ENCODE measurements at places on chromosomes 7 and 10.
A peak's percentile ranks its signal among the peaks of the same experiment; 100 is the strongest.

- DNase-seq, result no peak
Measured at GRCh38 chr10:72263613-72264241, 10.0 kb upstream of the DDIT4 start.

DNA sequence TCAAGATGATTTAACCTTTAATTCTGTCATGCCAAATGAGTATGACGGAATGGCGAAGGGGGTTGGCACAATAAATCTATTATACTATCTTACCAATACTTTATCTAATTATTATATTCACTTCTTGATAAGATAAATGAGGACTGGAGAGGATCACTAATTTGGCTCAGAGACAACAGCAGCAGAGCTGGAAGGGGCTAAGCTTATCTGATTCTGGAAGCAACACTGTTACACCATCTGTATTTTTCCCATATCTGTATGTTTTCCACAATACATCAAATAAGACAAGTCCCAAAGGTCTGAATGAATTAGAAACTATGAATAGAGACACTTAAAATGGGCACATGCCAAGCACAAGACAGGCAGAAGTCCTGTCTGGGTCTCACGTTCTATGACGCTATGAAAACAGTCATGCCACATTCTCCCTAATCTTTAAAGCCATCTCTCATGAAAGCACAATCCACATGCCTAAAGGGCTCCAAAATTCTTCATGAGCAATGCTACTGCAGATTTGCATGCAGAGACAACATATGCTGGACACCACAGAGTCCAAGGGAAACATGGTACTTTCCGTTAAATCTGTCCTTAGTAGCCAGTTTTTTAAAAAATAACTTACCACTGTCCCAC lies 88.3 kb downstream of the SLC25A13 start:
- no peak for DNase-seq

- peak; percentile 11 for DNase-seq
Measured at GRCh38 chr10:127618797-127619196, 69.7 kb downstream of the NPS start.

DNA sequence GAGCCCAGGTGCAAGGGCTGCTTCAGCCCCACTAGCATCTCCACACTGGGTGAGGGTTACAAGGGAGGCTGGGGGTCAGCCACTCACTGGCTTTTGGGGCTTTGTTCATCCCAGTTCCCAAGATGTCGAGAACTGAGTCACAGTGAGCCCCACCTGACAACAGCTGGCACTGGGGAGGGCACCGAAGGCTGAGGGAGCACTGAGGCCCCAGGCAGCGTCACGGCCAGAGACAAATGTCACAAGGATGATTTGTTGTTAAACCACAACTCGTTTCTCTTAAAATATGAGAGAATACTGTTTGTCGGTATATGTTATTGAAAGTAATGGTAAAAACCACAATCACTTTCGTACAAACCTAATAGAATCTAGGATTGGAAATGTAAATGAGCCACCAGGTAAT lies 219.9 kb downstream of the CELF2 start:
- DNase-seq, result no peak

GRCh38 chr10:132175907-132176581 lies 10.7 kb upstream of the DPYSL4 start:
- DNase-seq, result peak; percentile 64

GRCh38 chr10:13100349-13101294 lies 659 bp downstream of the OPTN start:
- no peak for DNase-seq

- no peak for DNase-seq
Measured at GRCh38 chr10:26486990-26487850, 49.1 kb downstream of the APBB1IP start.

DNA sequence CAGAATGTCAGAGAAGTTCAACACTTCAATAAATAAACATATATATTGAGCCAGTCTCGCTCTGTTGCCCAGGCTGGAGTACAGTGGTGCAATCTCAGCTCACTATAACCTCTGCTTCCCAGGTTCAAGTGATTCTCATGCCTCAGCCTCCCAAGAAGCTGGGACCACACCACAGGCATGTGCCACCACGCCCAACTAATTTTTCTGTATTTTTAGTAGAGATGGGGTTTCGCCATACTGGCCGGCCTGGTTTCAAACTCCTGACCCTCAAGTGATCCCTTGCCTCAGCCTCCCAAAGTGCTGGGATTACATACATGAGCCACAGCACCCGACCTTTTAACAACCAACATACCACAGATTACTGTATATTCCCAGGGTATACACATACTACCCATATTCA lies 134.2 kb downstream of the JMJD1C start:
- no peak for DNase-seq

GRCh38 chr7:101378751-101379174 lies 16.1 kb downstream of the COL26A1 start:
- no peak for DNase-seq

DNA sequence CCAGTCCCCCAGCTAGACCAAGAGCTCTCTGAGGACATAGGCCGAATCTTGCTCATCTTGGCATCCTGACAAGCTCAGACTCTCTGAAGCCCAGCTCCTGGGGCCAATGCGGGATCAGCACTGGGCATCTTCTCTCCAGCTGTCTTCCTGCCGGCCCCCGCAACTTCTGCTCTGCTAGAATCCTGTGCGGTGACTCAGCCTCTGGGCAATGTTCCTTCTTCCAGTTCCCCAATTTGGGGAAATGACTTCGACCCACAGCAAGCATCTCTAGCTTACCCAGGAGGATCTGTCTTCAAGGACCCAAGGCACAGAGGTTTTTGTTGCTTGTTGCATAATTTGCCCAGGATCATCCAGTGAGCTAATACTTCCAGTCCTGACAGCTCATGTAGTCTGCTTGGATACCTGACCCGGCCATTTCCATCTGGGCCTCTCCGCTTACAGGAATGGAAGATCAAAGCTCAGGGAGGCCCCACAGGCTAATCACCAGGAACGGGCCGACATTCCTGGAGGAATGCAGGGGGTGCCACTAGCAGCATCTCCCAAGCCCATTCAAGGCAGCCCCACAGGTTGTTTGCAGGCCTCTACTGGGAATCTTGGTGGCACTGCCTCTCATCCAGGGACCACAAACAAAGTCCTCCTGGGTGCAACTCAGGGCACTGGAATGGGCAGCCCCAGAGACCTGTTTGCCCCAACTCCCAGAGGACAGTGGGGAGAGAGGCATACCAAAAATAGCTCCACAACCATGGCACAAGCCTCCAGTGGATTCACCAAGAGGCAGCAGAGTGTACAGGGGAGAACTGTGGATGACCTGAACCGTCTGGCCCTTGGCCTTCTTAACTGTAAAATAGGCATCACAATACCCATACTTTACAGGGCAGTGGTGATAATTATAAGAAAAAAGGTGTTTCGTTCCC lies 151.9 kb downstream of the NEURL1 start:
- DNase-seq, result peak; percentile 32

GRCh38 chr10:48476279-48476982 lies 128.4 kb downstream of the ARHGAP22 start:
- DNase-seq, result no peak

DNA sequence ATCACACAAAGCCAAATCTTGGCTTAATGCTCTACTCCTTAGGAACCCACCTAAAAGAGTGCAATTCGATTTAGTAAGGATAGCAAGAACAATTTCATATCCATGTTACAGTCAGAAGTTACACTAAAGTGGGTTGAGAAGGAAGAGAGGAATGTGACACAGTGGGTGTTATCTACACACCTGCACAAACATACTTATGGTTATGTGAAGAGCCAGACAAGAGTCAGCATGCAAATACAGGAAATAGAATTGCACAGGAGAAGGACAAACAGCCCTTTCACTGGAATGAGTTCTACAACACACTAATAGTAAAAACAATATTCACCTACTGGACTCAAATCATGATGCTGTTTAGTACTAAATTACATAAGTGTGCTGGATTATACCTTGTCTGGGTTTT lies 262.8 kb downstream of the DGKB start:
- no peak for DNase-seq

DNA sequence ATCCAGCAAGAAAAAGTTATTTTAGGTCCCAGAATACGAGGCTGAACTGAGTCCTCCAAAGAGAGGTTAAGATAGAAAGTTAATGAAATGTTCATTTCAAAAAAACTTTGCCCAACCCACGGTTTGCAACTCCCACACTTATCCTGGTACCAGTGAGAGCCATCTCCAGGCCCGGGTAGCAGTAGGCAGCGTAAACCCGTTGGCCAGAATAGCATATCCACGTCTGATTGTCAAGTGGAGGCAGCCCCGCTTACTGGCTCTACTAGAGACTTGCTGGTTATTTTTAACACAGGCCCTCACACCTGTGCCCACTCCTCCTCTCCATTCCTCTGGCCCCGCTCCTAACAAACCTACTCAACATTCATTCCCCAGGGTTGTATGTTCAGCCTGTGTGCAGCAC lies 109.7 kb downstream of the HIP1 start:
- DNase-seq, result no peak
